ENCODE measurements at places on chromosomes 2 and 18. TPM values are rescaled to one million over a fixed set of nuclear protein-coding genes. Genes with fewer than 3 reads are reported as not detected.

- no peak overlapping the region for H3K27ac ChIP-seq
- H3K36me3 ChIP-seq: no peaks in the 10 kb centered on the region
- no peaks in the 10 kb centered on the region for H3K27me3 ChIP-seq
- H3K4me1 ChIP-seq: no peaks in the 10 kb centered on the region
- no peak for DNase-seq
- H3K4me3 ChIP-seq: no peak overlapping the region
Observed at GRCh38 chr18:8029061-8029460, 461.9 kb downstream of the PTPRM start.

DNA sequence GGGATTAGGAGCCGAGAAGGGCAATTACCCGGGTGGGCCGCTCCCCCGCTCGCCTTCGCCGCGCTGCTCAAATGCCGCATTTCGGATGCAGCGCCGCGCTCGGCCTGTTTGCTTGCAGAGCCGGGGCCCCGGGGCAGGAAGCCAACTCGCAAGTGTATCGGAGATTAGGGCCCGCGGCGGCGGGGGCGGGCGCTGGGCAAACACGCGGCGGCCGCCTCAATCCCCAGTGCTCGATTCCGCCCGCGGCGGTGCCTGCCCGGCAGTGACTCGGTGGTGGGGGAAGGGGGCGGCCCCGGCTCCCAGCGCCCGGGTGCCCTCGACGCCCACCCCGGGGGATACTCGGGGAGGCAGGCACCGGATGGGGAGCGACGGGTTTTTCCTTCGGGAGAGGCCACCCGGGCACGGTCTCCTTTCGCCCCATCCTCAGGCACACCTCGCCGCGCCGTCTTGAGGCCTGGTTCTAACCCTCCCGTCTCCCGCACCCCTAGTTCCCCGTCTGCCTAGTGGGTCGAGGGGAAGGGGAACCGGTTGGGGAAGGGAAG is 26.6 kb upstream of the NOTO start:
- DNase-seq: peak; percentile 73
- H3K27me3 ChIP-seq: no peaks in the 10 kb centered on the region
- H3K4me3 ChIP-seq: no peak overlapping the region
- H3K36me3 ChIP-seq: no peaks in the 10 kb centered on the region
- H3K4me1 ChIP-seq: peaks cover 21% of the 10 kb centered on the region

- no peaks in the 10 kb centered on the region for H3K36me3 ChIP-seq
- DNase-seq: no peak
- no peak overlapping the region for H3K4me3 ChIP-seq
- H3K4me1 ChIP-seq: no peaks in the 10 kb centered on the region
- no peaks in the 10 kb centered on the region for H3K27me3 ChIP-seq
Observed at GRCh38 chr18:45379903-45380302, 235.4 kb upstream of the SLC14A2 start.

- no peaks in the 10 kb centered on the region for H3K36me3 ChIP-seq
- no peaks in the 10 kb centered on the region for H3K27me3 ChIP-seq
- no peaks in the 10 kb centered on the region for H3K4me1 ChIP-seq
- no peak overlapping the region for H3K4me3 ChIP-seq
- DNase-seq: no peak
Observed at GRCh38 chr2:101723371-101724124, 26.0 kb downstream of the MAP4K4 start.

GRCh38 chr2:195769975-195770374 is 112.9 kb downstream of the SLC39A10 start:
- H3K4me3 ChIP-seq: no peak overlapping the region
- no peak for DNase-seq
- no peaks in the 10 kb centered on the region for H3K27me3 ChIP-seq
- H3K4me1 ChIP-seq: no peaks in the 10 kb centered on the region
- no peaks in the 10 kb centered on the region for H3K36me3 ChIP-seq

The DHRS9 gene
- total RNA-seq: 0.67 TPM
